ENCODE measurements at places on chromosomes 13 and 19.

DNA sequence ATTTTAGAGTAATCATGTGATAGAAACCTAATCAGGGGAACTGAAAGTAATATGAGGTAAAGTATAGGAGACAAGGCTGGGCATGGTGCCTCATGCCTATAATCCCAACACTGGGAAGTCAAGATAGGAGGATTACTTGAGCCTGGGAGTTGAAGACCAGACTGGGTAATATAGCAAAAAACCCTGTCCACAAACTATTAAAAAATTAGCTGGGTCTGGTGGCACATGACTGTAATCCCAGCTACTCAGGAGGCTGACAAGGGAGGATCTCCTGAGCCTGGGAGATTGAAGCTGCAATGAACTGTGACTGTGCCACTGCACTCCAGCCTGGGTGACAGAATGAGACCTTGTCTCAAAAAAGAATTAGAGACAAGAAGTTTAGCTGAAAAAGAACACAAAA, 469.9 kb downstream of the GPC5 start:
- no peak for DNase-seq

DNA sequence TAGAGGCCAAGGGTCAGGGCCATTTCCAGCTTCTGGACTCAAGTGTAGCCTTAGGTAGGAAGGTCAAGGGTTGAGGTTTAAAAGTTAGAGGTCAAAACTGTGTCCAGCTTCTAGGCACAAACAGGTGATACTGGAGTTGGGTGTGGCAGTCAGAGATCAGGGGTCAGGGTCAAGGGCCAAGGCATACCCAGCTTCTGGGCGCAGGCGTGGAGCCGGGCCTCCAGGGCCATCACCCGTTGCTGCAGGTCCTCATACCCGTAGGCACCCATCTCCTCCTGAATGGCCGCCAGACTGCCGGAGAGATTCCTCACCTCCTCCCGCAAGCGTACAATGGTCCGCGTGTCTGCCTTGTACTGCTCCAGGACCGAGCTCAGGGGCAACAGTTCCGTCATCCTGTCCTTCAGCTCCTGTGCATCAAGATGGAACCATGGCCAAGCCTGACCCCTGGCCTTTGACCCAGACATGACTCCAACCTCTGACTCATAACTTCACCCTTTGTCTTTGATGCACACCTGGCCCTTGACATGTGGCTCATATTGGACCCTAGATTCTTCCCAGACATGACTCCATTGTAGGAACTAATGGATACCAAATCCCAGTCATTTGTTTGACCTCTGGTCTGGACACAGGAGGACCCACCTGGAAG, 22.1 kb downstream of the PIN1 start:
- DNase-seq, result no peak

GRCh38 chr13:26819046-26819445, 58.5 kb upstream of the GPR12 start:
- no peak for DNase-seq

GRCh38 chr19:30631033-30631370, 258.8 kb downstream of the ZNF536 start:
- DNase-seq, result no peak
